Aorta (tissue), 5 donors: ENCODE measurements at places on chromosomes 6 and 20.

- no peak for DNase-seq
These were observed 18.6 kb downstream of the ADGRF5 start for GRCh38 chr6:46903175-46903574.

GRCh38 chr6:73791336-73791735 lies 95.3 kb downstream of the CD109 start:
- no peak for DNase-seq

GRCh38 chr6:43967719-43968091 lies 159.5 kb downstream of the MRPL14 start:
- DNase-seq = peak; percentile 31

GRCh38 chr6:135410856-135411255 lies 86.7 kb downstream of the AHI1 start:
- no peak for DNase-seq

DNA sequence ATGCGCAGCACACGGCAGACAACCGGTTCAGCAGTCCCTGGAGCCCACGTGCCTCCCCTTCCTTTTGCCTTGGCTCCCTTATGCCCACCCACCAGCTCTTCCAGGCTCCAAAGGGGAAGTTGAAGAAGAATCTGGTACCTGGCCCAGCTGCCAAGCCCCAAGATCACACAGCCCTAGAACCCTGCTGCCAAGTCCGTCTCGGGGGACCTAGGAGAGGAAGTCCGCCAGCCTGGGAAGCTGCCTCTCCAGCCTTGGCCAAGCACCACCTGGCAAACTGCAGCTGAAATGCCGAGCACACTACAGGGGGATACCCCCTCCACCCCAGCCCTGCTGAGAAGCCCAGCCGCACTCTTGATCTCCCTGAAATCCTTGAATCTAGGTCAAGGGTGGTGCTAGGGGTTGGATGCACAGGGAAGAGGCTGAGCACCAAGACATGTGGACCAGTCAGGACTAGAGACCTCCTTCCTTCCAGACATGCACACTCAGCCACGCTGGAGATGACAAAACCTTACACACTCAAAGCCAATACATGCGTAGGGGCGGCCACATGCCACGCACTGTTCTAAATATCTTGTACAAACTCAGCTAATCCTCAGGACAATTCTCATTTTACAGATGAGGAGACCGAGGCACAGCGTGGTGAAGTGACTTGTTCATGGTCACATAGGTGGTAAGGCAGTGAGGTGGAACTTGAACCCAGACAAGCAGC lies 124.1 kb downstream of the PREX1 start:
- peak; percentile 86 for DNase-seq

DNA sequence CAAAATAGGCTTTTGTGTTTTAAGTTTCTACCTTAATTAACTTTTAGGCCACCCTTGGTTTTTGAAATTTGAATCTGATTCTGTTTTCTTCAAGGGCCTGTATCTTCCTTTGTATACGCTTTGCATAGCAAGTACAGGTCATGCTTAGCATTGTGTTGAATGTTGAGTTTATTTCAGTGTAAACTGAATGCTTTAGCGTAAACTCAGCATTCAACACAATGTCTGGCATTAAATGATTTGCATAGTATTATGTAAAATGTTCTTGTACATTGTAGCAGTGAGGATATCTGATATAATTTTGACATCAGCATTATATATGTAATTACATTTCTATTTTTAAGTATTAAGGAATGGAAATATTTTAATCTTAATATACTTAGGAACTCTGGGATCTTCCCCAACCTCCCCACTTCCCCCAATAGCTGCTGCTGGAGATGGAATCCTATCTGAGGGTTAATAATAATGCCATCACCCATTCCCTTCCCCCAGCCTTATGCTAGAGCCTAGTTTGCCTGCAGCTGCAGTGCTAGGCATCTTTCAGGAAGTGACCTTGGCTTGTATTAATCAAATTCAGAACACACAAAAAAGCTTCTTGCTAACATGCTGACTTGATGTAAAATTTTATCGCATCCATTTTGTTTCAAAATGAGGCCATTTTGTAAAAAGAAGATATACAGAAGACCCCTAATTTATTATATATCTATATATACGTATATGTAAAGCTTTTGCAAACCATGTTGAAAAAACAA lies 73.1 kb downstream of the NCOA3 start:
- DNase-seq = no peak

DNA sequence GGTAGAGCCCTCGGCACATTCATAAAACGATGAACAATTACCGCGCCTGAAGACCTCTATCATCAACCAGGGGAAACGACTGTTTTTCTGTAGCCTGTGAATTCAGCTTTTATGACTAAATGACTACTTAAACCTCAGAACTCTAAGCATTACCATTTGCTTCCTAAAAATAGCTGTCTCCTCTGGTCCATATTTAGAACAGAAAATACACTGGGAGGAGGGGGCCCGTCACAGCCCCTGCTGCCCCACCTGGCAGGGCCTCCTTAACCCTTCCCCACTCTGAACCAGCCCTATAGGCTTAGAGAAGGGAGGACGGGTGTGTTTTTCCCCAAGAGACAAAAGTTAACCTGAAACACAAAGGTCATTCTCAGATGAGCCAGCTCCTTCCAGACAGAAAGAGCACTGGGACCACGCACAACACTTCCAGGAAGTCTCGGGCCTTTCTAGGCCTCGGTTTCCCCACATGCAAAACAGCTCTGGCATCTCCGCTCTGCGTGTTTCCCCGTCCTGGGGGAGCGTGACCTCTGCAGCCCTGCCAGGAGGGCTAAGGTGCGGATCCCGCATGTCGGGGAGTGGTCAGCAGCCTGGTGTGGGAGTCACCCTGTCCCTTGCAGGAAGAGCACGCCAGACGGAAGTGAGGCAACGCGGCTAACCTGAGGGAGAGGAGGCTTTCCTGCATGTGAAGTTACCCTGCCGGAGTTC lies 193.9 kb downstream of the DLL1 start:
- DNase-seq = peak; percentile 37

GRCh38 chr6:85078058-85078457 lies 313.7 kb upstream of the TBX18 start:
- DNase-seq = no peak

GRCh38 chr20:59751075-59751711 lies 146.9 kb downstream of the PHACTR3 start:
- peak; percentile 90 for DNase-seq

DNA sequence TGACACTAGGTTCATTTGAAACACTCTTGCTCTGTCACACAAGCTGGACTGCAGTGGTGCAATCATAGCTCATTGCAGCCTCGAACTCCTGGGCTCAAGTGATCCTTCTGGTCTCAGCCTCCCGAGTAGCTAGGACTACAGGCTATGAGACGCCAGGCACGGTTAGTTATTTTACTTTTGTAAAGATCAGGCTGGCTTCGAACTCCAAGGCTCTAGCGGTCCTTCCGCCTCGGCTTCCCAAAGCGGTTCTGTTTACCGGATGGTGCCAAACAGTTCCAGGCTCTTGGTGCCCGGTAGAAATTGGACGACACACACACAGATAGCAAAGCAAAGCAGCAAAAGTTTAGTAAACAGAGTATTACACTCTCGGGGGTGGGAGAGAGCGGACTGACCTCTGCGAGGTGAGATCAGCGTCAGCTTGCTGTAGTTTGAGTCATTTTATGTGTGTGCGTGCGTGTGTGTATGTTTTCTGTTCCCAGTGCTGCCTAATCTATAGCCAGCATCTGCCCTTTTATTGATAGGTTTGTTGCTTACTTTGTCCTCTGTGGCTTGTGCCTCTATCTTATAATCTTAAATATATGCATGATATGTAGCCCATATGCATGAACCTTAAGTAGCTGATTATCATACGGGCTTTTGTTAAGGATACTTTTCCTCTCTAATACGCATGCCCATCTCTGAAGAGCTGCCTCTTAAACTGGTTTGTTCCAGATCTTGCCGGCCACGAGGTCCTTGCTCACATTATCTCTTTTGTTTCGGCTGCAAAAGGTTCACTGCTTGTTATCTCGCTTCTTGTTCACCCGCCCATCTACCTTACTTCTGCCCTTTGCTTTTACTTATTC lies 75.2 kb downstream of the OR2B2 start:
- no peak for DNase-seq

- DNase-seq = peak; percentile 84
These were observed at the start of gene NRSN2 for GRCh38 chr20:346640-347316. NRSN2 (plus strand) TSS chr20:347111; CDS start chr20:349644, 2,533 bp downstream.

DNA sequence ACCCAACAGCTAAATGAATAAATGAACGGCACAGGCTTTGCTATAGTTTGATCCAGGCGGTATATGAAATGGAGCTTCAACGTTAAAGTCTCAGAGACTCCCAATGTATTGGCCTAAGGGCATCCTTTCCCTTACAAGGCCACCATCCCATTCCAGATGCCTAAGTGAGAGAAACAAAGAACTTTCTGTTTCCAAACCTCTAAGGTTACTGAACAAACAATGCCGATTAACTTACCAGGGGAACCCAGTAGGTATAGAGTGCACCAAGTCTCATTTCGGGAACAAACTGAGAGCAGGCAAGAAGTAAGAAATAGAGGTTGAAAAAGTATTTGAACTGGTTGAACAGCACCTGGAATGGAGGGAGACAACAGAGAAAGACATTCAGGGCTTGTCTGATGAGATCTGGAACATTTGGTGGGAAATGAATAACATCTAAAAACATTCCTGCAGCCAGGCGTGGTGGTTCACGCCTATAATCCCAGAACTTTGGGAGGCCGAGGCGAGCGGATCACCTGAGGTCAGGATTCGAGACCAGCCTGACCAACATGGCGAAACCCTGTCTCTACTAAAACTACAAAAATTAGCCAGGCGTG lies 42.5 kb downstream of the ATP9A start:
- DNase-seq = no peak

GRCh38 chr6:147384029-147384428 lies 124.5 kb upstream of the SAMD5 start:
- DNase-seq = no peak

- peak; percentile 55 for DNase-seq
These were observed 27.9 kb upstream of the BMP6 start for GRCh38 chr6:7697820-7698623.

GRCh38 chr6:122184401-122184827 lies 215.0 kb upstream of the HSF2 start:
- DNase-seq = no peak
